ENCODE measurements at places on chromosomes 2 and 18.

DNA sequence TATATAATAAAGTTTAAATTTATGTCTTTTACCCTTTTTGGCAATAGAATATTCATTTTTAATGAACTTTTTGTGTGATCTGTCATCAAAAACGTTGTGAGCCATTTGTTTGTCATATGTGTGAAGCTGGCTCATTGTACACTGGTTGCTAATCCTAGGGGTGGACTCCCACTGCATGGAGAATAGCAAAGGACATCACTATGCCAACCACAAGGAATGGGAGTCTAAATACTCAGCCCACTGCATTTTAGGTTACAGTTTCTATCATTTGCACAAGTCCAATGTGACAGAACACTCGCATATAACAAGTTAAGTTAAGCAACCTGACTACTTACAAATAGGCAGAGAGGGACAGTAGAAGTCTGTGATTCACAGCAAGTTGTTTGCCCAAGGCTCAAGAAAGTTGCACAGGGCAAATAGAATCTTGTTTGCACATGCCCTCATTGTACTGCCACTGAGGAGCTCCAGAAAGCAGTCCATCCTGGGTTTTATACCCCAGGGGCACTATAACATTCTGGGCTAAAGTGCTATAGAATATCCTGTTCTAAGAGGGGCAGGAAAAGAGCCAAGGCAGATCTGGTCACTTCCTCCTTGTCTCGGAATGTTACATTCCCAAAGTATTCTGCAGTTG is 545.9 kb upstream of the GCFC2 start:
- no peak for DNase-seq

DNA sequence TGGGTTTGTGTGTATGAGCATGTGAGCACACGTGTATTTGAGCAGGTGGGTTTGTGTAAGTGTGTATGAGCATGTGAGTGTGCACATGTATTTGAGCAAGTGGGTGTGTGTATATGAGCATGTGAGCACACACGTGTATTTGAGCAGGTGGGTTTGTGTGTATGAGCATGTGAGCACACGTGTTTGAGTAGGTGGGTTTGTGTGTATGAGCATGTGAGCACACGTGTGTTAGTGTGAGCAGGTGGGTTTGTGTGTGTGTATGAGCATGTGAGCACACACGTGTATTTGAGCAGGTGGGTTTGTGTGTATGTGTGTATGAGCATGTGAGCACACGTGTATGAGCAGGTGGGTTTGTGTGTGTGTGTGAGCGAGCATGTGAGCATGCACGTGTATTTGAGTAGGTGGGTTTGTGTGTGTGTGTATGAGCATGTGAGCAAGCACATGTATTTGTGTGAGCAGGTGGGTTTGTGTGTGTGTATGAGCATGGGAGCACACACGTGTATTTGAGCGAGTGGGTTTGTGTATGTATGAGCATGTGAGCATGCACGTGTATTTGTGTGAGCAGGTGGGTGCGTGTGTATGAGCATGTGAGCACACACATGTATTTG is 169.7 kb downstream of the TWIST2 start:
- DNase-seq, result no peak

GRCh38 chr18:48166336-48166875 is 235.9 kb upstream of the SMAD2 start:
- no peak for DNase-seq

GRCh38 chr2:45928946-45929345 is 277.5 kb downstream of the PRKCE start:
- peak; percentile 43 for DNase-seq

DNA sequence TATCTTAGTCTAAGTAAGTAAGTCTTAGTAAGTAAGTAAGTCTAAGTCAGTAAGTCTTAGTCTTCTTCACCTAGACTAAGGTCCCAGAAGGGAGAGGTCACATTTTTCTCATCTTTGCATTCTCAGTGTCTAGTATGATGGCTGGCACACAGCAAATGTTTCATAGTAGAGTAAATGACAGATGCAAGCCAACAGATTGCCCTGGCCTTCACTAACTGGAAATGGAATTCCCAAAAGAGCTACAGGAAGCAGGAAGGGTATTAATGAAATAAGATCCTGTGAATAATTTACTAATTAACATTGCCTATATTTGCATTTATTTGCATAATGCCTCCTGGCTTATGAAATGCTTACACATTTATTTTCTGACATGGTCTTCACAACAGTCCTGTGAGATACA is 221.6 kb downstream of the RAD51AP2 start:
- no peak for DNase-seq

DNA sequence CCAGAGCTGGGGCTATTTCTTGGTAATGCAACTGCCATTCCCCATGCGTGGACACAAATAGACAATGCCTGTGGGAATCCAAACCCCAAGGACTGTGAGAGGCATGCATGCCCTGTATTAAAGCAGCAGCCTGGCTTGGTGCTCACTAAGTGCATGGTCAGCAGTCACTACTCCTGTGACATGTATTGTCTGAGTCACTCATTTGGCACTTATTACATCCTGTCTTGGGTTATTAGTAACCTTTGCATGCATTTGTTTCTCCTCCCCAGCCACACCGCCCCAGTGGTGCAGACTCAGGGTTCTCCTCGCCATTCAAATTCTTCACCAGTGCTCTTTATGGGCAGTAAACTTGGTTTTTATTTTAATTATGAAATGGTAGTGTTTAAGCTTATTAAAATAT is 30.2 kb downstream of the PRKCE start:
- DNase-seq, result no peak

DNA sequence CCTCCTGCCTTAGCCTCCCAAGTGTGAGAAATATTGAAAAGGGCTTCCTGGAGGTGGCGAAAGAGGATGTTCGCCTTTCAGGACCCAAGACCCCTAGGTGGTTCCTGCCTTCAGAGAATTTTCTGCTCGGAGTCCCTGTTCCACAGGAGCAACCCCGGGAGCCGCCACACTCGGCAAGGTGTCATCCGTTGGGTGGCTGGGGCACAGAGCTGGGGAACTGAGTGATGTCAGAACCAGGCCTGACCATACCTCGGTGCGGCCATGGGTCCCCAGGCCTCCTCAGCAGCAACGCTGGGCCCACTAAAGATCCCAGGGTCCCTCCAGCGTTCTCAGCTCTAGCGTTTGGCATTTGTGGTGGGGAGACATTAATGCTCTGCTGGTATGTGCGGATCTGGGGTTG is 23.7 kb upstream of the TAF1B start:
- no peak for DNase-seq

- no peak for DNase-seq
Observed at GRCh38 chr18:10482985-10483949, 28.8 kb downstream of the APCDD1 start.

GRCh38 chr2:190200603-190201002 is 119.0 kb downstream of the HIBCH start:
- no peak for DNase-seq

GRCh38 chr2:12948961-12949353 is 232.2 kb downstream of the TRIB2 start:
- DNase-seq, result no peak

GRCh38 chr2:10052216-10052615 is 8.9 kb downstream of the KLF11 start:
- DNase-seq, result no peak

DNA sequence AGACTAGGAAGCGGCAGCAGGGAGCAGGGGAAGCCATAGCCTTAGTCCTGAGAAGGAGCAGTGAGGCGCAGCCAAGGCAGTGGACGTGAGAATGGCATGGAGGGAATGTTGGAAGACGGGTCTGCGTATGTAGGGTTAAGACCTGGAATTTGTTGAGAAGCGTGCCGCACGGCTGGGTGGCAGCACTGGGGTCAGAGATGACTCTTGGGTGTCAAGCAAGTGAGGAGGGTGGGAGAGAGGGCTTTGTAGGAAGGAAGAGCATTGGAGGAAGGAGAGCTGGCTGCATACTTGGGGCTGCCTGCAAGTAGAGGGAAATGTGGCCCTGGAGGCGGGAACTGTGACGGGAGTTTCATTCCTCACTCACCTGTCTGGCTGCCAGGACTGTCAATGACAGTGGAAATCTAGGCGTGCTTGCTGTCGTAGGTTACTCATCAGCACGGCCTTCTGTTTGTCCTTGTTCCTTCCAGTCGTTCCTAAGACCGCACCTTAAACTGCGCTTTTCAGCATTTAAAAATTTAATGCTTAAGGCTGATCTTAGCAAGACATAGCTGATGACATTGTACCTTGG is 108.0 kb downstream of the ITGB1BP1 start:
- no peak for DNase-seq

- no peak for DNase-seq
Observed at GRCh38 chr2:210620456-210620855, 64.1 kb downstream of the CPS1 start.

GRCh38 chr18:901761-902160 is 2.9 kb upstream of the ADCYAP1 start:
- no peak for DNase-seq

GRCh38 chr2:24262421-24262970 is 87.6 kb downstream of the FAM228A start:
- no peak for DNase-seq

DNA sequence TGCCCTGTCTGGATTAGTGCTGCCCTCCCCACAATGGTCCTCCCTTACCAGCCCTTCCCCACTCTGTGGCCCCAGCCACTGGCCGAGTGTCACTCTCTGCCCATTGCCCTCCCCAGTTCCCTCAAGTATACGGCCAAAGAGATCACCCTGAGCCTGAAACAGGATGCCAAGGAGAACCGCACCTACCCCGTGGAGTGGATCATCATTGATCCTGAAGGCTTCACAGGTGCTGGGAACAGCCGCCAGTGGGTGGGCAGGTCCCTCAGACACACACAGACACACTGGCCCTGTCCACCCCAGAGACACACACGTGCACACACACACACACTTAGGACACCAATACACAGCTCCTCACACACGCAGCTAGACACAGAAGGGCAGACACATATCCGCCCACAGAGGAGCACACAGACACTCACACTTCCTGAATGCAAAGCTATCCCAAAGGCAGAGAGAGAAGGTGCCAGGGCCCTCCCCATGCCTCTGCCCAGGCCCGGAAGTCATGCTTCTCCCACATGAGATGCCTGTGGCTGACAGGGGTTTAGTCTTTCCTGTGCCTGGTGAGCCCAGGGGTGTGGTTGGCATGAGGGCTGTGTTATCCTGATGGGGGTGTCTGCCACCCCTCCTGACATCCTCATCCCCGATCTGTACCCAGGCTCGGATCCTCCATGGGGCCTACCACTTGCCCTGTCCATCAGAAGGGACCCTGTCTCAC is 2.9 kb downstream of the CHRND start:
- no peak for DNase-seq

DNA sequence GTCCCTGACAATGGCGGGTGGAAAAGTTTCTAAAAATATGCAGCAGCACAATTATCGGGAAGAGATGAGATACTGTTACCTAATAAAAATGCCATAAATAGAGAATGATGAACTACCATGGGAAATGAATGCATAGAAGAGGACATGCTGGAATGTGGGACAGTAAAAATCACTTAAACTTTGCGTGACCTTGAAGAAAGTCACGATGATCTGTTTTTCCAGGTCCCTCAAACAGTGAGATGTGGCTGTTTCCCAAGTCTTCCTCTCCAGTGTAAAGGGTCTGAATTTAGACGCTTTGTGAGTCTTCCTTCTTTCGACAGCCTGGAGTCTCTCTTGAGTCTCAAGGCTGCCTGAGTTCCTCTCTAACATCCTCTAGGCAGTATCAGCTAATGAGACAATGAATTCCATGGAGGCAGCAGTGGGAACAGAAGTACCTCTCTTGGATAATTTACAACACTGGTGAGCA is 1.4 kb downstream of the CLUL1 start:
- no peak for DNase-seq

DNA sequence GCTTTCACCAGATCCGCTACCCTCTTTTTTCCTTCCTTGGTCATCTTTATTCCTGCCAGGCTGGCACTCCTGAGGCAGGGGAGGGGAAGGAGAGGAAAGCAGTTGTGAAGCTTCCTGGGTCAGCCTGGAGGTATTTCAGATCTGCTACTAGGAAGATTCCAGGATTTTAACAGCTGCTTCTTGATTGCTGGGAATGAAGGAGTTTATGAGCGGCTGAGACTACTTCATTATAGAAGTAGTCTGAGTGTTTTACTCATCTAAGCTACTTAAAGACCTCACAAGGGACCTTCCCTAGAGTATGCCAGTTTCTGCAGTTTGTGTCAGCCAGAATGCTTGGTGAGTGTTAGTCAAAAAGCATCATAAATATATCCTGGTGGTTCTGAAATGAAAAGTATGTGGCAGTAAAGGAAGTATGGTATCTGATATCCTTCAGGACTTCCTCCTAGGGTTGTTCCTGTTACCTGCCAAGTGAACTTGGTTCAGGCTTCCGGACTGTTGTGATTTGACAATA is 1.9 kb downstream of the TANC1 start:
- no peak for DNase-seq

DNA sequence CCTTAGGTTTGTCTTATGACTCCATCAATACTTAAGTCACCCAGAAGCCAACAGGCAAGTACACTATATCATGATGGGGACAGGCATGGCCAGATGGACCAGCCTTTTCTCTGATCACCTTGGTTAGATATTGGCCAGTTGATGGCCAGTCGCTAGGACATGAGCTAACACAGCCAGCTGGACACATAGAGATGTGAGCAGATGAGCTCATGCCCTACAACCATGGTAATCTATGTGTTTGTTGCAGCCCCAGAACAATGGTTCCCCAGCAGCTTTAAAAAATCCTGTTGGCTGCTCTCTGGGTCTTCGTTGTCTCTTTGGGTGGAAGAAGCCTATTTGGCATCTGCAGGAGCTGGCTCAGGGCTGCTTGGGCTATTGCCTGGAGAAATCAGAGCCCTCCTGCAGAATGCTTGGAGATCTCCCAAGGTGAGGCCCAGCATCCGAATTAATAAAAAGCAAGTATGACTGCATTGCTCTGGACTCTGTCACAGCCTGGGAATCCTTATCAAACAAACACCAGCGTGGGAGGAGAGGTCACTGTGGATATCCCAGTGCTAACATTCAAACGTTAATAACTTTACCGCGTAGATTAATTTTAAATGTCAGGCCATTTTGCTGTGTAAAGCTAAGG is 62.3 kb upstream of the KLHL29 start:
- DNase-seq, result no peak

- DNase-seq, result no peak
Observed at GRCh38 chr18:3061581-3062312, 48.8 kb upstream of the LPIN2 start.

DNA sequence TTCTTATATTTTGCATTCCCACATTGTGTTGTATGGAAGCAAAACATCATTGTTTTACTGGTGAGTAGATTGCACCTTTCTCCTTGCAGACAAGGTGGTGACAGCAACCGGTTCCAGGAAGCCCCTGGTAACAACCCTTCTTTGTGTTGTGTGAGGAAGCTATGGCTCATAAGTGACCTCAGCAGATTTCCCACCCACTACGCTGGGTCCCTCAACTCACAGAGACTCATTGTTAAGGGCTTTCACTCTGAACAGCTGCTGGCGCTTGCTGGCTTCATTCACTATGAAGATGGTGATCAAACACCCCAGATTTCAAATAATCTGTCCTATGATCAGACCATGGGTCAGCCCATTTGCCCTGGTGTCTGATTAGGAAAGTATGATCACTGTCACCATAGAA is 53.4 kb downstream of the WIPF1 start:
- no peak for DNase-seq

GRCh38 chr2:215418064-215418963 is 17.6 kb downstream of the FN1 start:
- DNase-seq, result no peak

GRCh38 chr18:8801263-8801901 is 96.0 kb downstream of the MTCL1 start:
- no peak for DNase-seq
